ENCODE measurements at places on chromosomes 6 and 20.

DNA sequence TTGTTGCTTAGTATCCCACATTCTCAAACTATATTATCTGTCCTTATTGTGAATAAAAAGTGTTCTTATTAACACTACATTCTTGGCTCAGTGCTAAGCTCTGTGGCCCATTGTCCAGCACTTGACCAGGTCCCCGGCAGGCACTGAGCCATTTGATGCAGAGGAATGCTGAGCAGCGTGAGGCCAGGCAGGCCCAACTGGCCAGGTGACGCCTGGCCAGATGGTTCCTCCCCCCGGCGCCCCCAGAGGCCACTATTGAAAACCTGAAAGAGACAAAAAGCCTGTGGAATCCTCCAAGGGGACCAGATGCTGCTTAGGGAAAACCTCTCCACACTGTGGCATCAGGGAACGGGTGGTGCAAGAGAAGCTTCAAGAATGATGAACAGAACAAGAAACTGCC, 597.5 kb upstream of the JAG1 start:
- DNase-seq = no peak

DNA sequence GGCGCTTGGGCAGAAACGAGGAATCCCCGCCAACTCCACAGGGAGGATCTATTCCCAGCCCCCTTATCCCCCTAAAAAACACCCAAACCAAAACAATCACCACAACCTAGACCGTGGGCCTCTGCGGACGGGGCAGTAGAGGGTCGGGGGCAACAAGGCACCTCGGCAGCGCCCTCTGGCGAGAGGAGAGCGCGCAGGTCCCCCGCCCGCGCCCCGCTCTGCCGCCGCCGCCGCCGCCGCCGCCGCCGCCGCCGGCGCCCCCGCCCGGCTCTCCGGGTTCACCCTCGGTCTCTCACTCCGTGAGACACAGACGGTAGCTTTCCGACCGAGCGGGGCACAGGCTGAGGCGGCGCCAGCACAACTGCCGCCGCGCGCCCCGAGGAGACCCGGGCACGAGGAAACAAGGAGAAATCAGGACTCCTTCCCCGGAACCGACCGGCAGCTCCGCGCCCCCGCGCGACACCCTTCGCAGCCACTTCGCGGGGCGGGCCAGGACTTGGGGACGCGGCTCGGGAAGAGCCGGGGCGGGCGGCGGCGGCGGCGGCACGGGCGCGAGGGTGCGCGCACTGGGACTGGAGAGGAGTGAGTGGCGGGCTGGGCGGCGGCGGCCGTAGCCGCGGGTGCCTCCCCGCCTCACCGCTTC, at the start of gene SLC35F1:
Gene SLC35F1 (plus strand): TSS at position 307 of the 643 bp plus-strand sequence.
- DNase-seq = no peak

DNA sequence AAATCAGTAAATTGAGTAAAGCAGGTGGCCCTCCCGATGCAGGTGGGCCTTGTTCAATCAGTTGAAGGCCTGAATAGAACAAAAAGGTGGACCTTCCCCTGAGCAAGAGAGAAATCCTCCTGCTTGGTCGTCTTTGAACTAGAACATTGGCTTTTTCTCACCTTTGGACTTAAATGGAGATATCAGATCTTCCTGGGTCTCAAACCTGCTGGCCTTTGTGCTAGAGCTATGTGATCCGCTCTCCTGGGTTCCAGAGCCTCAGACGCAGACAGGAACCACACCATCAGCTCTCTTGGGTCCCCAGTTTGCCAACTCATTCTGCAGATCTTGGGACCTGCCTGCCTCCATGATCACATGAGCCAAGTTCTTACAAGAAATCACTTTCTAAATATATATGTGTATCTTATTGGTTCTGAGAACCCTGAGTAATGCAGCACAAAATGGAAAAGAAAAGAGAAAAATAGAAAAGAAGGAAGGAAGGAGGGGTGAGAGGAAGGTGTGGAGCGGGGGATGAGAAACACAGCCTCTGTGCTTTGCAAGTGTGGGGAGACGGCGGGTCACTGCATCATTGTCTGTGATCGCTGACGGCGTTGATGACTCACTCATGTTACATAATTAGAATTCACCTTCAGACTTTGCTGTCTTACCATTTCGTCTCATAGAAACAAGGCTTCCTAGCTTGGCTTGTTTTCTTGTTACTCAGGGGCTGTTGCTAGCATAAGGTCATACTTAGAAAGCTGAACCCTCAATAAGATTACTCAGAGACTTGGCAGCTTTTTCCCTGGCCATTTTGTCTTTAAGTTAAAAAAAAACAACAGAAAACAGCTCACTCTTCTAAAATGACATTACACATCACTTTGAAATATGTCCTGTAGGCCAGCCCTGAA, 85.7 kb upstream of the NEDD9 start:
- peak; percentile 100 for DNase-seq

DNA sequence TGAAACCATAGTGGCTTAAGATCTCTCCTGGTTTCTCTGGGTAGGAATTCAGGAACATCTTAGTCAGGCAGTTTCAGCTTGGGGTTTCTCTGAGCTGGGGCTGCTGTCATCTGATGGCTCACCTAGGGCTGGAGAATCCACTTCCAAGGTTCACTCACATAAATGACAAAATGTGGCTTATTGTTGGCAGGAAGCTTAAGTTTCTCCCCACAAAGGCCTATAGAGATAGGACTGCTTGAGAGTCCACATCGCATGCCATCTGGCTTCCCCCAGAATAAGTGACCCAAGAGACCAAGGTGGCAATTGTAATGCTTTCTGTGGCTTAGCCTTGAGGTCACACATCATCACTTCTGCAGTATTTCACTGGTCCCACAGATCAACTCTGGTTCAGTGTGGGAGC, 131.4 kb downstream of the EDN1 start:
- peak; percentile 40 for DNase-seq
